IPS-NIHi11 (cell line): ENCODE measurements at places on chromosomes 4 and X.

GRCh38 chr4:113187358-113187757 lies 137.9 kb downstream of the ANK2 start:
- DNase-seq: no peak

DNA sequence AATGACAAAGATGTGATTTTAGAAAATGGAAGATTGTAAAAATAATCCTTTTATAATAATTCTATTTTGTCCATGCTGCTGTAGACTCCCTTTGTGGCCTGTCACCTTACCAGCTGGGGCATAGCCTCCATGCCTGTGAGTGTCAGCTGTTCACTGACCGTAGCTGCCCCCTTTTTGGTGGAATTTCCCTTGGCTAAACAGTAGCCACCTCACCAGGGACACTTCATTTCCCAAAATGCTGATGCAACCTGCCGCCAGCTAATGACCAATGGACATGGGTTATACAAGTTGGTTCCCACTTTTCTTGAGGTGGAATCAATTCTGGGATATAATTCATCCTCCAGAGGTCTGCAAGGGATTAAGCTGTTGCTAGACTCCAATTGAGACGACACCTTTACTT lies 368.4 kb downstream of the PRDM5 start:
- no peak for DNase-seq

GRCh38 chr4:99947608-99948007 lies 1.2 kb upstream of the DNAJB14 start:
- no peak for DNase-seq

GRCh38 chrX:13761606-13762414 lies 27.3 kb downstream of the OFD1 start:
- peak; percentile 31 for DNase-seq

- DNase-seq: no peak
These were observed 7.0 kb downstream of the NUP54 start for GRCh38 chr4:76141241-76141640.

DNA sequence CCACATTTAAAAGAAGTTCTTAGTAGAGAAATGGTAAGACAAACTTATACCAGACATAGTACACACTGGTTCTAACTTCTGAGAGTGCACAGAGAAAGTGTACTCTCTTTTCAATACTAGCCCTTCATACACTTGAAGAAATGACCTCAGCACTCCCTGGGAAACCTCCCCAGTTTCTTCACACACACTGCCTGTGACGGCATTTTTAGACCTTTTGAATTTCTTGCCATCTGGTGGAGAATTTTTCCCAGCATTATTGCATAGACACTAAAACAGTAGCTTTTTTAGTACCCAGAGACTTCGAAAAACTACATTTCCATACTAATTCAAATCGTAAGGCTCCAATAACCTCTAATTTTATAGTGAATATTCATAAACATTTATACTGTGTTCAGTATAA lies 341.6 kb upstream of the MAOA start:
- DNase-seq: no peak

DNA sequence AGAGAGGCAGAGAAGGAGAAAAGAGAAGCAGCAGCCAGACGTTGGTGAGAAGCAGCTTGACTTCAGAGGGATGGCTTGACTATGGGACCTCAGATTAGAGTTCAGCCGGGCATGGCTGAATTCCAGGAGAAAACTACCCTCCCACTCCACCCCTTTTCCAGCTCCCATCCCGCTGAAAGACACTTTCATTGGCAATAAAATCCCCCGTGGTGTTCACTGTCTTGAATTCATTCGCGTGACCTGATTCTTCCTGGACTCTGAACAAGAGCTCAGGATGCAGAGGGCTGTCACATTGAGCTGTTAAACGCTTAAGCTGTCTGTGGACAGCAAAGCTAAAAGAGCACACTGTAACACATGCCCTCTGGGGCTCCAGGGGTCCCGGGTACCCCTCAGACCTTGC lies 1575.3 kb upstream of the AGA start:
- DNase-seq: no peak

- DNase-seq: no peak
These were observed 16.8 kb upstream of the RAB40A start for GRCh38 chrX:103536071-103536470.

- no peak for DNase-seq
These were observed 33.1 kb downstream of the EDNRA start for GRCh38 chr4:147513952-147514351.

- DNase-seq: no peak
These were observed 289.1 kb upstream of the CLNK start for GRCh38 chr4:10973686-10974085.

DNA sequence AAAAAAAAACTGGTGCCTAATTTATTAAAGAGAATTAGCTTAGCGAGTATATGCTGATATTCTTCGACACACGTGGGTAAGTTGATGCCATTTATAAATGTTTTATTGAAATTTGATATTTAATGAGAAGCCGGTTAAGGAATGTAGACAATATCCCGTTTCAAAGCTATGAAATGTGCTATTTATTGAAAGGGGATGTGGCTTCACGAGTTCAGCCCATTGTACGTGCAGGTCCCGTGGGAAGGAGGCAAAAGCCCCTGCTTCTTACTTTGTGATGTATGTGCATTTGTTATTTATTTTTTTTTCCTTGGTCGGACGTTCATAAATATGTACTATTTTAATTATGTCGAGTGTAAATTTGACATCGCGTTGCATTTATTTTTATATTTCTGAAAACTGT lies 20.2 kb downstream of the SHOX start:
- no peak for DNase-seq

DNA sequence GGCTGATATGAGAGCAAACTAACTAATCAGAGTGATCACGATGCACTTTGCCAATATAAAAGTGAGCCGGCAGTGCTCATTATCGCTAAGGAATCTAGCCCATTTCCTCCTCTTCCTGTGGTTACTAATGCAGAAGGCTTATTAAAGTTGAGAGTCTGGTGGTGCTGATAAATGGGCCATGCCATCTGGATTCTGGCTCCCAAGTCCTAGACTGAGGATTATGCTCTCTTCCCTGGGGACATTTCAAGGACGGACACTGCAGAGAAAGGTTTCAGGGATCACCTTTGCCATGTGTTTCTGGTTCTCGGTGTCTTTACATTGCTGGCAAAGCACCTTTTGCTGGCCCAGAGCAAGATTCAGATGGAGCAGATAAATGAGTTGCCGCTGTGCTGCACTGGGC lies 85.3 kb downstream of the RTL5 start:
- no peak for DNase-seq

- DNase-seq: no peak
These were observed 360.9 kb downstream of the PRDM5 start for GRCh38 chr4:120561648-120562047.

DNA sequence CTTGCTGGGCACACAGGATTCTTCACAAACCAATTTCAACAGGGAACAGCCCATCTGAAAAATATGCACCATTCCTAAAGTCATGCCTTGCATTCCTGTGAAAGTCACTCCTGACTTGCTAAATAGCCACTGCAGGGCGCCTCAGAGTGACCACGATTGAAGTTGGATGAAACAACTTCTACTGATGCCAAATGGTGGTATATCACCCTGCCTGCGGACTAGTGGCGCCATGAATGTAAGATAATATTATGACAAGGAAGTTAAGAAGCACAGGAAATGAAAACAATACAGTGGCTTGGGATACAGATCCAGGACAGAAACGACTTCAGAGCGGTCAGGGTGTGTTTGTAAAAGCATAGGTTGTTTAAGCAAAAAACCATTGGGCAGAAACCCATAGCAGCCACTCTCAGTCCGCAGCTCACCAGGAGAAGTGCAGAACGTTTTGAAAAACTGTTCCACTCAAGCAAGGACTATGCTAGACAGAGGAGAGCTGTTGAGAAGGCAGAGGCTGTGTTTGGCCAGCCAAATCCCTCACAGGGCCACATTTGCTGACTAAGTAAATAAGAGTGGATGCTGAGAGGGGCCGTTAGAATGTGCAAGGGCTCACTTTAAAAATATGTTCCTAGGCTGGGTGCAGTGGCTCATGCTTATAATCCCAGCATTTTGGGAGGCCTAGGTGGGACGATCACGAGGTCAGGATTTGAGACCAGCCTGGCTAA lies 250.4 kb downstream of the PTTG2 start:
- no peak for DNase-seq

GRCh38 chr4:92050875-92051274 lies 252.9 kb upstream of the GRID2 start:
- DNase-seq: no peak

DNA sequence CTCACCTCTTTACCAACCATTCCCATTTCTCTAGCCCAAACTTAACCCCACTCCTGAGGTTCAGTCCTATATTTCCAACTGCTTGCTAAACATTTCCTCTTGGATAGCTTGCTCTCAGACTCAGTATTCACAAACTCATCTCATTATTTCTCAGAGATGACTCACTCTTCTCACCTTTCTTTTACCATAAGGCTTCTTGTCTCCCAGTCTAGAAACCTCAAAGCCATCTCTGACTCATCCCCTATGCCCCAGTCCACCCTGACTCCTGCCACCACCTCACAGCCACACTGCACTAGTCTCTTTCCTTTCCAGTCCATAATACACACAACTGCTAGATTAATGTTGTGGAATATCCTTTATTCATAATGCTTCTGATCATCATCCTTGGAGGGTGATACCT lies 4.8 kb downstream of the FRMPD3 start:
- no peak for DNase-seq

DNA sequence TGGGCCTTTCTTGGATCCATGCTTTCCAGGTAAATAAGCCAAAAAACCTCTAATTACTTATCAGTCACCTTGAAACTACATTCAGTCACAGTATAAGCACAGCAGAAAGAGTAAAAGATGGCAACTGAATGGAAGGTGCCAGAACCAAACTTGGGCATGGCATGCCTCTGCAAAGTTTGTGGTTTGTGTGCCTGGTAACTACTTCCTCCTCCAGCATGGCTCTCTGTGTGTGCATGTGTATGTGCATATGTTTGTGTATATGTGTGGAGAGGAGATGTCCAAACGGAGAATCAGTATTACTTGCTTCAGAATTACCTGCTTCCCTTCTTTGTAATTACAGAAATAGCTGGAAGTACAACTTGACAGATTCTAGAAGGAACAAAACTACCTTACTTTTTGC lies 67.5 kb downstream of the AGTR2 start:
- no peak for DNase-seq

DNA sequence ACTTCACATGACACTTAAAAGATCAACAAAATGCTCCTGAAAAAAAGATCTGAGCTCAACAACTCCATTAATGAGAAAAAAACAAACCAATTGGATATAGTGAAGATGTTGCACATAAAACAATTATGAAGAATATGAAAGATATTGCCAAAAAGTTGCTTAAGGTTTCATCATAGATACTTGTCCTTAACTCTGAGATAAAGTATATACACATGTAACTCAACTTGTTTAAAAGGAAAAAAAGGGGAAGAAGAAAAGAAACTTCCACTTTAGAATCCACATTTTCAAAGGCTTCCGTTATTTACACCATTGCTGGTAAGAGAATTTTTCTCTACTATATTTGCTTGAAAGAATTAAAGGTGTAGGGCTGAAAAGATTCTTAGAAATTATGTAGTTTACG lies 2.7 kb downstream of the AFAP1 start:
- DNase-seq: no peak

DNA sequence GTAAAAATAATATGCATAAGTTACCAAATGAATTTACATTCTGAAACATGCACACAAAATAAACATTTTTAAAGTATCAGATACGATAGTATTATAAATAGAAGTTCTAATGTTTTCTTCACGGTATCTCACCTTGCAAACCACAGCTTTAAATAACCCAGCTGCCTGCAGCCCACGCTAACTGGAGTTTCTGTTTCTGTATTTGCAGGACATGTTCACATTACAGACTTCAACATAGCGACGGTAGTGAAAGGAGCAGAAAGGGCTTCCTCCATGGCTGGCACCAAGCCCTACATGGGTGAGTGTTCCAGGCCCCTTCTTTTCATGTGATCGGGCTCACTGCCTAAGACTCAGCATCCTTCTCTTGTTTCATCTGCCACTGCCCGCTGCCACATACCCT lies 291.7 kb downstream of the EVC2 start:
- DNase-seq: no peak

DNA sequence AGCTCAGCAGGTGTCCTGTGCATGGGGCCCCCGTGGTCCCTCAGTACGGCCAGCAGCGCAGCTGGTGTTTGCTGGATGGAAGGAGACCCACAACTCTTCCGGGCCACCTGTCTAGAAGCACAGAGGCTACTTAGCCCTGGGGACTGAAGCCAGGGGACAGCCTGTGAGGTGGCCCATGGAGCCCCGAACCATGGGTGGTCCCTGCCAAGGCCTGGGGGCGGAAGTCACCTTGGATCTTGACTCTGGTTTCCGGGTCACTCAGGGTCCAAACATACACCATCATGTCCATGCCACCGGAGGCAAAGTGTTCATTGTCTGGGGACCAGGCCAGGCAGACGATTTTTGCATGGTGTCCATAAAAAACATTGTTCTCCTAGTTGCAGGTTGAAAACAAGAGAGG lies 39.5 kb downstream of the WDR1 start:
- no peak for DNase-seq

DNA sequence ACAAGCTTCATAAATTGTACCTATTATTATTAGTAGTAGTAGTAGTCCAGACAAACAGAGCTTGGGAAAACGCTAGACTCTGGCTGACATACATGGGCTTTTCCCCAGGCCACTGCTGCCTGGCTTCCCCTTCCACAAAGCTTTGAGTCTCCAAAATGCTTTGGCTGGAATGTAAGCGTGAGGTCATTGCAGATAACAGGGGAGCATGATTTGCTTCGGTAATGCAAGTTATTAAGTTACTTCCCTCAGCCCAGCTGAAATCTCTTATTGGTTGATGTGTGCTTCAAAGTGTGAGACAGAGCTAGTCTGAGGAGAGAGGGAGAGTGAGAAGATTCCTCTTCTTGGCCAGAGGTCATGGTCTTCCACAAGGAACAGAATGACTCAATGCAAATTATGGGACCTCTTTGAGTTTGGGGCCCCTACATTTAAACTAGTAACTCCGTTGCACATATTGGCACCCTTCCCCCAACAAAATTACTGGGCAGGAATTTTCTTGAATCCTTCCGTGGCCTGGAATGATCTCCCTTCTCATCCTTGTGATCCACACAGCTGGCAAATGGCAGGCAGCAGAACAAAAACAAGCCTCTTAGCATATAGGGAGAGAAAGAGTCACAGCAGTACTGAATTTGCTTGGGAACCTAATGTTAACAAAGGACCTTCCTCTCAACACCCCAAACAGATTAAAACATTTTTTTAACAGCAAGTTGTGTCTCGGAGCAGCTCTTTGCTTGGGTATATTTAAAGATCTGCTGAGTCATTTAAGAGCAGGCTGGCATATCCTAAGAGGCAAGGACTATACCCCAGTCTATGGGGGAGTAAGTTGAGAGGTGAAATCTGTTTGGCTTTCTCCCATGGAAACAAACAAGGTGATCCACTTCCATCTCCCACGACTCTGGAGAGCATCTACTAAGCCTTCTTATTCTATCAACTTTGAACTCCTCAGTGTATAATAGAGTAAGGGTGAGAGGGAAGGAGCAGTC lies 19.9 kb downstream of the AR start:
- no peak for DNase-seq

- no peak for DNase-seq
These were observed 110.0 kb downstream of the DHRSX start for GRCh38 chrX:2390754-2391153.

- no peak for DNase-seq
These were observed 62.5 kb downstream of the PPEF1 start for GRCh38 chrX:18769812-18770573.
